Cortex of kidney (tissue), 1 donor: ENCODE measurements at places on chromosomes 12 and 14.

DNA sequence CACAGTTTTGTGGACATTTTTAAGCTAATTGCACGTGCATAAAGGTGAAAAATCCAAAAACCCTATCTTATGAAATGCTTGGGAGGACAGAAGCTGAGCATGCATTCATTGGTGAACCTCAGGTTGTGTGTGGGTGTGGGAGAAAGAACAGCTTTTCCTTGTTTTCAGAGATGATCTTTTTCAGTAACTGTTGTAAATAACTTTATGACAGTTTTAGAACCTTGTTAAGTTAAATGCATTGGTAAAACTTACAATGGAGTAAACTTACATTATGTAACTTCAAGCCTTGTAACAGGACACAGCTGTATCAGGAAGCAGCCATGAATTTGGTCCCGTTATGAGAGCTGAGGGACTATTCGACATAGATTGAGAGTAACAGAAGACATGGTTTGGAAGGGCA is 587.4 kb downstream of the GALC start:
- DNase-seq: no peak

DNA sequence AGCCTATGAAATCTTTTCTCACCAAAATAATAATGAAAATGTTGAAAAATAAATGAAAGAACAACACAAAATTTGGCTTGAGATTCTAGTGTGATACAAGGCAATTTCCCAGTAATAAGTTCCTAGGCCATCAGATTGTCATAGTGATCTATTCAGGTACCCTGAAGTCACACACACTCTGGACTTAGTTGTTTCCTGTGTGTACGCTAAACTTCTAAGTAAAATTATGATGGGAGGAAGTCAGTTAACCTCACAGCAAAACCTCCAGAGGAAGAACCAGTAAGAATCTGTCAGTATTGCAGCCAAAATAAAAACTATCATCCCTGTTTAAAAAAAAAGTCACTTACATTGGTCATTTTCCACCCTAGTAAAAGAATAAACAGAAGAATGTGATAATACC is 81.9 kb downstream of the DBX2 start:
- DNase-seq: no peak

- DNase-seq: no peak
Measured at GRCh38 chr12:115295886-115296285, 611.9 kb upstream of the TBX3 start.

DNA sequence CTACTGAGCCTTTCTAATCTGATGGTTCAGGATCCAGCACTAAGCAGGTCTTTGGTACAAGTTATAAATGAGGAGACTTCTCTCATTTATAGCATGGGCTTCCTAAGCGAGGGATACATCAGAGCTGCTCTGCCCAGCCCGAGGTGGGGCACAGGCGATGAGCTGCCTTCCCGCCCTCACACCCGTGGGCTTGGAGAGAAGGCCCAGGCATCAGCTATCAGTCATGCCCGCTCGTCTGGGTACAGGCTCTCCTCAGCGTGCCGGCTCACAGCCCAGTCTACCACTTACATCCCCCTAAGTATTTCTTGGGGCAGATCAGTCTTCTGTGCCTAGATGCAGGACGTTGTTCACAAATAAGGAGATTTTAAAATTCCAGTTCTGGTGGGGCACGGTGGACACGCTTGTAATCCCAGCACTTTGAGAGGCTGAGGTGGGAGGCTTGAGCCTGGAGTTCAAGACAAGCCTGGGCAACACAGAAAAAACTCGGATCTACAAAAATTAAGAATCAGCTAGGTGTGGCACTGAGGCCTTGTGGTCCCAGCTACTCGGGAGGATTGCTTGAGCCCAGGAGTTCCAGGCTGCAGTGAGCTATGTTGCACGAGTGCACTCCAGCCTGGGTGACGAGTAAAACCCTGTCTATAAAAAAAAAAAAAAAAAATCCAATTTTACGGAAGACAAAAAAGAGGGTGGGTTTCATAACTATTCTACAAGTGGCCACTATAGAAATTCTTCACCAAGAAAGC is 57.0 kb downstream of the CCDC88C start:
- no peak for DNase-seq

DNA sequence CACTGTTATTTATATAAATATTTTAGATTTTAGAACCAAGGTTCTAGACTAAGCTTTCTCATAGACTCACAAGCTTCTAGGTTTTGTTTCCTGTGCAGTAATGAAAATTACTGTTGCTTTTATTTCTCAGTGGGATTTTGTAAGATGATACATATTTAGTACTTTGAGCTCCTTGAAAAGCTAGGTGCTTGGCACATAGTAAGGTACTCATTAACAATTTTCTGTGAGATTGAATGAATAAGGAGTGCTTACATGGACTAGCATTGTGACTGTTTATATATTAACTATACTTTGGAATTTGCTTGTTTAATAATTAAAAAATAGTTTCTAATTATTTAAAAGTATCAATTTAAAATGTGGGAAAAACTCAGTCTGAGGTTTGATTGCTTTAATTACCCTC is 85.7 kb downstream of the MIA2 start:
- no peak for DNase-seq

DNA sequence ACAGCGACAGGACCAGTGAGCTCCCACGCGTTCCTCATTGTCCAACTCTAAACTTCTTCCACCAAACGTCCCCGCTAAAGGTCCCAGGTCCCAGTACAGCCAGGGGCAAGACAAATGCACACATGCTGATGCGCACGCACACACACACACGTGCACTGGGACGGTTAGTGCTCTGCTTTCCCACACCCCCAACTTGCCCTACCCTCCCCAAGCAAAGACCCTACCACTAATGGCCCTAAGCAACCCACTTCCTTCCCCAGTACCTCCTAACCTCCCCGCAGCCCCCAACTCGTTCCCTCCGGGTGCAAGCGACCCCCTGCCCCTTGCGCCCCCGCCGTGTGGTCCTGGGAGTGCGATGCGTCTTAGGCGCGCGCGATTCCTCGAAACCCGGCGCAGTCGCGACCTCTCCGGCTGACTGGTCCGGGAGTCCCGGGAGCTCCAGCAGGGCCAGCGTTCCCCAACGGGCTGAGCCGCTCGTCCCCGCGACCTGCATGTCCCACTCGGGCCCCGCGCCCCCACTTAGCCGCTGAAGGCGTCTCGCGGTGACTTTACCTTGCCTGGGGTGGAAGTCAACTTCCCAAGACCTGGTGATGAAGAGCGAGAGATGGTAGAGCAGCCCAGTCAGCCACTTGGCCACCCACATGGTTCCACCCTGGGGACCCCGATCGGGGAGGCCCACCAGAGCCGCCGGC is 578 bp downstream of the ADAMTS20 start:
- DNase-seq: no peak

- no peak for DNase-seq
Measured at GRCh38 chr12:55676707-55677106, 31.0 kb downstream of the ITGA7 start.

DNA sequence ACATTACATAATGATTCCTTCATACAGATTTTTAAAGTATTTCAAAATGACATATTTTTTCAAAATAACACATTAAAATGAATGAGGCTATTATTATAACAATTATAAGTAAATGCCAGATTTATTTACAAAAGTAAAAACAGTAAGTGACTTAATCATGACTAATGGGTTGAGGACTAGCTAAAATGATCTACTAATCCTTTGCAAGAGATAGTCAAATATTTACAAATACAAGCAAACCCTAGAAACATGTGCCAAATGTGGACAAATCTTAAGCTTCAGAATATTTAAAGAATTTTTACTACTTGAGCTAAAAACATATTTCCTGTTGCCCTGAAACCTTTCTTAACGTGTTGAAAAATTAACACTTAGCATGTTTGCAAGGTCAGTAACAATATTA is 74.8 kb downstream of the KIF21A start:
- DNase-seq: no peak

DNA sequence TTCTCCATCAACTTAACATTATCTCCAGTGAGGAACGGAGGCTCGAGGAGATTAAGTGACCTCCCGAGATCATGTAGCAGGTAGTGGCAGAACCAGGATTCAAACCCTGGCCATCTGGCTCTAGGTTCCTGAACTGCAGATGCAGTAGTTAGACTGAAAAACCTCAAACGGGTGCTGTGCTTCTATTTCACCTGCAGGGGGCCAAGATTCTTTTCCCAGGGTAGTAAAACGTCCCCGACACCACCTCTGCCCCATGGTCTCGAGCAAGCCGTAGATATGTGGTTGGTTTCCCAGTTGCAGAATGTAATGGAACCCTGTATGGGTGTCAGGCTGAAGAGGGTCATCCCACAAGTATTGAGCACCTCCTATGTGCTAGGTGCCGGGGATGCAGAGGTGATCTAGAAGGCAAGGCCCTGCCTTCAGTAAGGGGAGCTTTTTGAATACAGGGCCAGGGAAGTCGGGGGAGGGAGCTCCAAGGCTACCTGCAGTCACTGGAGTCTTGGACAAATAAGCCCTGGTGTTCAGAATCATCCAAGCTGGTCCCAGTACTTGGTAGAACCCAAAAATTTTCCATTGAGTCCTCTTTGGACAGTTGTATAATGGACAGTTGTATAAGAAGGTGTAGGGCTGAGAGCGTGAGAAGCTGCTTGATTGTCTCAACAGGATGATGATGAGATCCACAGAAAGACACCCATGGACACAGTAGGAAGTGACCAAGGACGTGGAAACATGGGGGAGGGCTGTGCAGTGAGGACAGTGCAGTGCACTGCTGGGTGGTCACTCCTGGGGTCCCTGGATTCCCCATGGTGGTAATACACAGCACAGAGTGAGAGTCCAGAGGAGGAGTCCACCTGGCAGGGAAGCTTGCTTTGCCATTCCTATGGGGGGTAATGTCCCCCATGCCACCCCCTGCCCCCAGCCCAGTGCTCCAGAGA is 197.2 kb downstream of the CHST11 start:
- DNase-seq: no peak

- DNase-seq: no peak
Measured at GRCh38 chr14:47507861-47508260, 167.5 kb downstream of the MDGA2 start.

- DNase-seq: no peak
Measured at GRCh38 chr12:74349925-74350324, 187.7 kb upstream of the ATXN7L3B start.

DNA sequence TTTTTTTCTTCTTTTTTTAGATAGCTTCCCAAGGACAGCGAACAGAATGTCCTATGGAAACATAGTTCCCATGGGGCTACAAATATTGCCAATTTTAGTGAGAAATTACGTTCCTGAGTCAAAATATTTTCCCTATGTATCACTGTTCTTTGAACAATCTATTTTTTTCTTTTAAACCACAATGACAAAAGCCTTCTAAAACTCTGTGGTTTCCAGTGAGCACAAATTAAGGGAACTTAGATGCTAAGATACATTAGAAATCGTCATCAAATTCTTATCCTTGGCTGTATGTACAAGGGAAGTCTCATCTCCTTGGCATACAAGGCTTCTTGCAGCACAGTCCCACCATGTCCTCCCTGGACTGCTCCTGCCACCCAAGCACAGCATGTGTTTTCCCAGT is 17.9 kb downstream of the CPM start:
- DNase-seq: no peak

- no peak for DNase-seq
Measured at GRCh38 chr14:101103321-101103901, 199.9 kb upstream of the RTL1 start.

GRCh38 chr12:108798551-108799221 is 58.7 kb downstream of the SSH1 start:
- no peak for DNase-seq

DNA sequence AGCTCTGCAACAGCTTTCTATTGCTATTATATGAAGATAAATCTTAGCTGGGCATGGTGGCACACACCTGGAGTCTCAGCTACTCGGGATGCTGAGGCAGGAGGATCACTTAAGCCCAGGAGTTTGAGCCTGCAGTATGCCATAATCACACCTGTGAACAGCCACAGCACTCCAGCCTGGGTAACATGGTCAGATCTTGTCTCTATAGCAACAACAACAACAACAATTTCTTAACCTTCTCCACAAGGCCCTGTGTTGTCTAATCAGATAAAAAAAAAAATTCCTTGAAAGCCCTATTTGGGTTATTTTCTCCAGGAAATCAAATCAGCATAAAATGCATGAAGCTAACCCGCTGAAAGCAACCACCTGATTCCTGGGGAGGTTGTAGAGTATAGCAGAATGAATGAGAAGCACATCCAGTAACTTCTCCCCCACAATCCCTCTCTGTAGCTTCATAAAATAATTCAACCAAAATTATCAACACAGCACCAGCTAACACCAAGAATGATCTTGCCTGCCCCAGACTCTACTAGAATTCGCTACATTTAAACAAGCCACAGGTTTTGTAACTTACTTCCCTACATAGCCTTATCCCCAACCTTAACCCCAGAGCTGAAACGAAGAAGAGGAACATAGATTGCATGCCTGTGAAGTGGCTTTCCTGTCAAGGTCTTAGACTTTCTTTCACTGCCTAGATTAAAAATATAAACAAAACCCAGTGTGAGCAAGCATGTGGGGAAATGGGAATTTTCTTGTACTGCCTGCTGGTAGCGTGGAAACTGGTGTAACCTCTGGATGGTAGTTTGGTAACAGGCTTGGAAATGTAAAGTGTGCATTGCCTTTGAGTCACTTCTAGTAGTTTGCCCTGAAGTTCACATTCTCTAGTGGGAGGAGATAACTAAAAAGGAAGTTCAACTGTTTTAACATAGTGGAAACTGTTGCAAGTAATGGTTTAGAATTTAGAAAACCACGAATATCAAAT is 6.0 kb upstream of the STK38L start:
- DNase-seq: no peak

- DNase-seq: no peak
Measured at GRCh38 chr12:131473741-131474709, 236.9 kb upstream of the SFSWAP start.

DNA sequence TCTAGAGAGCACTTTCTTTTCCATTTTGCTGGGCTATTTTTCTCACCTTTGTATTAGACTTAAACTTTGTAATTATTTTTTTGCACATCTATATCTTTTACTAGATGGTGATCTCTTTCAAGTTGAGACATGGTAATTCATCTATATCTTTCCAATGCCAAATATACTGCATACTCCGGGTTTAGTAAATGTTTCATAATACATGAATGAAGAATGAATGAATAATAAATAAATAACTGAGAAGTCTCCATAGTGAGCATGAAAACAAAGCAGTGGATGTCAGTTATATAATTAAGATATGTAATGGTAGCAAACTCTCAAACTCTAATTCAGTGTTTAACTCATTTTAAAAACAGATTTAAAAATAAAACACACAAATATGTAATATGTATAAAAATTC is 342.5 kb upstream of the KITLG start:
- no peak for DNase-seq

- DNase-seq: no peak
Measured at GRCh38 chr12:32476446-32476845, 77.1 kb downstream of the FGD4 start.

DNA sequence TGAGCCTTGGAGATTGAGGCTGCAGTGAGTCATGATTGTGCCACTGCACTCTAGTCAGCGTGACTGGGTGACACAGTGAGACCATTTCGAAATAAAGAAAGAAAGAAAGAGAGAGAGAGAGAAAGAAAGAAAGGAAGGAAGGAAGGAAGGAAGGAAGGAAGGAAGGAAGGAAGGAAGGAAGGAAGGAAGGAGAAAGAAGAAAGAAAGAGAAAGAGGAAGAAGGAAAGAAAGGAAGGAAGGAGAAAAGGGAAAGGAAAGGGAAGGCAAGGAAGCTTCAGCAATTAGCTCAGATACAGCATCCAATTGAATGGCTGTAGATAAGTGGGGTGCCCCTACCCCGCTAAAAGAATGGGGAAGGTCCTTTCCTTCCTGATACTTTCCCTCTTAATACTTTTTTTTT is 9.5 kb upstream of the NAA30 start:
- DNase-seq: no peak
